ENCODE measurements at places on chromosomes 5 and 9.

GRCh38 chr5:66864240-66864884, 268.2 kb downstream of the MAST4 start:
- H3K36me3 ChIP-seq, result no peaks in the 10 kb centered on the region
- H3K27ac ChIP-seq, result no peak overlapping the region
- DNase-seq, result no peak
- peaks cover 44% of the 10 kb centered on the region for H3K27me3 ChIP-seq

DNA sequence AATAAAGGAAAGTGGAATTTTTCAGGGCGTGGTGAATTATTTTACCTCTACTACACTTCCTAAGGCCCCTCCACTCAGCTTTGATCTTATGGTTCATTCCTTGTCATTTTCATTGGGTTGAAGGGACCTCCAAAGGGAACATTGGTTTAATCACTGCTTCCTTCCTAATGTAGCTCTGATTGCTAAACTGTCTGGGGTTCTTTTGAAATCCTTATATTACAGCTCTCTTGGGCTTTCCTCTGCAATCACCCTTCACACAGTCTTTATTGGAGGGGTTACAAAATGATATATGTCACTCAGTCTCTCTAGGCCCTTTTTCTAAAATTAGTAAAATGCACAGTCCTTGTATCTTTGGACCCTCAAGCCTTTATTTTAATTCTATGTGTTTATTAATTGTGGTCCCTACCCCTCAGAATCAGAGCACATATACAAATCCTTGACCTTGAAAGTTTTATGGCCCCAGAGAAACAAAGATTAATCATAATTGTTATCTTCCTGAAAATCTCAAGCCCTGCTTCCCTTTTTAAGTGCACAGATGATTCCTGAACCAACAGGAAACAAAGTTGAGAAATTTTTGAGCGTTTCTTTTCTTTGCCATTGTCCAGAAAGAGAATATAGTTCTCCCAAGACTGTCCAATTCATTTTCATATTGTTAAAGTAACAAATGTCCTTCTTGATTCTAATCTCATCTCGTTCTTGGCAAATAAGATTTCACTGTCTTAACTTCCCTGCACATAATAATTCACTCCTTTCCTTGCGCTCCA, 330.0 kb downstream of the ARRDC3 start:
- H3K27ac ChIP-seq, result no peak overlapping the region
- H3K27me3 ChIP-seq, result peaks cover 35% of the 10 kb centered on the region
- no peak for DNase-seq
- H3K36me3 ChIP-seq, result no peaks in the 10 kb centered on the region
- no peak overlapping the region for H3K4me3 ChIP-seq

DNA sequence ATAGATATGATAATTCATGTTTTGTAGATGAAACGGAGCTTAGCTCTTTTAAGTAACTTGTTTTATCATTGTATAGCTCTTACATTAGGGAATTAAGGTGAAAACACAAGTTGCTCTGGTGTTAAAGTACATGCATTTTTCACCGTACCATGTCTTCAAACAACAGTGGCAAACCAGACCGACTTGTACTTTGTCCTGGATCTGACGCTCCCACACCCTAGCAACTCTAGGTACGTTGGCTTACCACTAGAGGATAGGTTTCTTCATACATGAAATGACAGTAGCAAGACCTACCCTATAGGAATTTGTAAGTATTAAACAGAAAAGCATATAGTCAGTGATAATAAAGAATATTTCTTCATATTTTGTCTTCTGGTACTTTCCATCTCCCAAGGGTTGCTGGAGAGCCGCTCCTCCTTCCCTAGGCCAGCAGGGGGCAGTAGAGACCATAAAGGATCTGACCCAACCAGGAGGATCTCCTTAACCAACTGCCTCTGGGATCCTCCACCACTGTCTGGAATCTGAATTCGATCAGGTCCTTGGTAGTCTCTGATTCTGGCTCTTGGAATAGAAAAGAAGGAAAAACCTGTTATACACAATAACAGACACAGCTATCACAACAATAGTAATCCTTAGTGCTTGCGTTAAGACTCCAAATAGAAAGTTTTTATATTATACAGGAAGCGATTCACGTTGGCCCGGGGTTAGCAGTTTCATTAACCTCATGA, 136.7 kb downstream of the CAVIN4 start:
- no peaks in the 10 kb centered on the region for H3K36me3 ChIP-seq
- DNase-seq, result no peak
- H3K4me1 ChIP-seq, result no peaks in the 10 kb centered on the region
- no peak overlapping the region for H3K27ac ChIP-seq
- peaks cover 10% of the 10 kb centered on the region for H3K27me3 ChIP-seq
- H3K4me3 ChIP-seq, result no peak overlapping the region

GRCh38 chr5:122402955-122403685, 91.1 kb downstream of the SNCAIP start:
- H3K27me3 ChIP-seq, result no peaks in the 10 kb centered on the region
- H3K36me3 ChIP-seq, result no peaks in the 10 kb centered on the region
- no peaks in the 10 kb centered on the region for H3K4me1 ChIP-seq
- DNase-seq, result no peak
- H3K27ac ChIP-seq, result no peak overlapping the region

DNA sequence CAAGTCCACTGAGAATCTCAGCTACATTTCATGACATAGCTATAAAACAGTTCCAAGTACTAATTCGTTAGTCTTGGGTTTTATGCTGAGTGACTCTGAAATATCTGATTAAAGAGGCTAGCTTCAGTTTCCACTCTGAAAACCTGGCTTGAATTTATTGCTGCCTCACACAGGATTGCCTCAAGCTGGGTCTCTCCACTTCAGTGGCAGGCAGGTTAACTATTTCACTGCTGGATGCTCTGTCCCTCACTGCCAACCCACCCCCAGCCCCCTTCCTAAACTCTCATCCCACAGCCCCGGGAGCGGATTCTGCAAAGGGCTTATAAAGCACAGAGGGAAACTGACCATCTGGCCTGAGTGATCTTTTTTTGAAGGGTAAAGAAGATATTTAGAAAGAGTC, 318.3 kb downstream of the MLLT3 start:
- no peak overlapping the region for H3K27ac ChIP-seq
- no peaks in the 10 kb centered on the region for H3K4me1 ChIP-seq
- no peak overlapping the region for H3K4me3 ChIP-seq
- peaks cover 8% of the 10 kb centered on the region for H3K27me3 ChIP-seq
- no peak for DNase-seq
- peaks cover 3% of the 10 kb centered on the region for H3K36me3 ChIP-seq

- H3K4me1 ChIP-seq, result peaks cover 30% of the 10 kb centered on the region
- DNase-seq, result no peak
- peak overlapping the region; percentile 78 for H3K4me3 ChIP-seq
- H3K27me3 ChIP-seq, result no peaks in the 10 kb centered on the region
- peaks cover 7% of the 10 kb centered on the region for H3K36me3 ChIP-seq
Observed at GRCh38 chr9:133701321-133701980, 36.7 kb downstream of the SARDH start.

- no peak for DNase-seq
- H3K4me1 ChIP-seq, result no peaks in the 10 kb centered on the region
- peaks cover 1% of the 10 kb centered on the region for H3K36me3 ChIP-seq
- H3K27me3 ChIP-seq, result no peaks in the 10 kb centered on the region
- no peak overlapping the region for H3K4me3 ChIP-seq
- H3K27ac ChIP-seq, result no peak overlapping the region
Observed at GRCh38 chr9:110752766-110753165, 84.2 kb downstream of the MUSK start.

- peak overlapping the region; percentile 92 for H3K27ac ChIP-seq
- DNase-seq, result no peak
- peaks cover 28% of the 10 kb centered on the region for H3K36me3 ChIP-seq
- H3K4me3 ChIP-seq, result peak overlapping the region; percentile 84
- peaks cover 42% of the 10 kb centered on the region for H3K4me1 ChIP-seq
Observed at GRCh38 chr9:129934041-129934591, 98.9 kb downstream of the USP20 start.

- H3K36me3 ChIP-seq, result peaks cover 3% of the 10 kb centered on the region
- no peak for DNase-seq
- no peaks in the 10 kb centered on the region for H3K4me1 ChIP-seq
- no peaks in the 10 kb centered on the region for H3K27me3 ChIP-seq
- no peak overlapping the region for H3K4me3 ChIP-seq
- no peak overlapping the region for H3K27ac ChIP-seq
Observed at GRCh38 chr5:57878301-57878722, 395.7 kb upstream of the ACTBL2 start.

- H3K36me3 ChIP-seq, result no peaks in the 10 kb centered on the region
- no peaks in the 10 kb centered on the region for H3K4me1 ChIP-seq
- H3K27ac ChIP-seq, result no peak overlapping the region
- no peak for DNase-seq
Observed at GRCh38 chr9:106102821-106103220, 408.5 kb downstream of the TMEM38B start.

GRCh38 chr9:72534931-72535330, 13.5 kb downstream of the TMC1 start:
- no peaks in the 10 kb centered on the region for H3K36me3 ChIP-seq
- no peak for DNase-seq
- no peak overlapping the region for H3K4me3 ChIP-seq
- H3K27ac ChIP-seq, result no peak overlapping the region

GRCh38 chr9:127197861-127198430, 66.6 kb upstream of the GARNL3 start:
- no peak overlapping the region for H3K4me3 ChIP-seq
- H3K27me3 ChIP-seq, result no peaks in the 10 kb centered on the region
- peaks cover 11% of the 10 kb centered on the region for H3K4me1 ChIP-seq
- H3K27ac ChIP-seq, result peak overlapping the region; percentile 29
- DNase-seq, result no peak

DNA sequence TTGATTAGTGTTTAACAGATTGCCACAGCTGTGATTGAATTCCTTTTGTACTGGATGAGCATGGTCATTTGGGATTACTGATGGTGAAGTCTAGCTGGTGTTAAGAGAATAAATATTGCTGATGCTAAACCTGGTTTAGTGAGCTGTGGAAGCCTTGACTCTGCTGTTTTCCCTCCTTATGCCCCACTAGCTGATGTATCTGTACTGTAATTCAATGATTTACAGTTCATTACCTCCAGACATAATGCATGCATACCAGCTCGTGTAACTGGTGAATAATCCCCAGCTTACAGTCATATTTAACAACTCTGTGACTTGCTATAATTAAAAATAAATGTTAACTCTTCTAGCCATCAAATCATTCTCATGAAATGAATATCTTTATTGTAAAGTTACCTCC, 1.7 kb upstream of the CMYA5 start:
- no peak overlapping the region for H3K4me3 ChIP-seq
- peaks cover 31% of the 10 kb centered on the region for H3K36me3 ChIP-seq
- DNase-seq, result no peak

- no peaks in the 10 kb centered on the region for H3K27me3 ChIP-seq
- H3K36me3 ChIP-seq, result no peaks in the 10 kb centered on the region
- DNase-seq, result no peak
- H3K4me1 ChIP-seq, result no peaks in the 10 kb centered on the region
Observed at GRCh38 chr5:105146867-105147266, 1584.3 kb upstream of the NUDT12 start.

DNA sequence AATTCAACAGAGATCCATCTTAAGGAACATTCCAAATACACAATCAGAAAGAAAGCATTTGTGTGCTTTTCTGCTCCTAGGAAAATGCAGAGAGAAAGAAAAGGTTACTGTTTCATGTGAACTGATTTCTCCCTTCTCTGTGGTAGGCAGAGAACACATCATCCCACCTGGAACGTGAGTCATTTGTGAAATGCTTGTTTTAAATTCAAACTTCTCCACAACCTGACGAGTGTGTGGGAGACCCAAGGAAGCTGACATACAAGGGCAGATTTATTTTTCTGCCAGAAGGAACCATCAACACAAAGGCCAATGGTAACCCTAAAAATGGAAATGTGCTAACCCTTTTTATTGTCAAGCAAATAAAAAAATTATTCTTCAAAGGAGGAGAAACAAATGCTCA, 156.4 kb downstream of the EFNA5 start:
- H3K27ac ChIP-seq, result no peak overlapping the region
- DNase-seq, result no peak
- peaks cover 6% of the 10 kb centered on the region for H3K4me1 ChIP-seq
